ENCODE measurements at places on chromosomes 6 and 20.

DNA sequence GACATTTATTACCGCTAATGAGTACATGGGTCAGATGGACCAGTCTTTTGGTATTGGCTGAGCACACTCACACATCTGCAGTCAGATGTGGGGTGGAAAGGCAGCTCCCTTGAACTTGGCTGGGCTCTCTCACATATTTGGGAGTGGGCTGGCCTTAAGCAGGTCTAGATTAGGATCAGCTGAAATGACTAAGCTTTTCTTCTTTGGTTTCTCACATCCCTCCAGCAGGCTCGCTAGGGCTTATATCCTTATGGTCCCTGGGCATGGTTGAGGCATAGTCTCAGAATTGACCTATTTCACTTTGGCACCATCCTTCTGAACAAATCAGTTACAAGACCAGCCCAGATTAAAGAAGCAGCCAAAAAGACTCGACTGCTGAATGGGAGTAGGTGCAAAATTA is 14.4 kb upstream of the PLCB1 start:
- no peak for DNase-seq

DNA sequence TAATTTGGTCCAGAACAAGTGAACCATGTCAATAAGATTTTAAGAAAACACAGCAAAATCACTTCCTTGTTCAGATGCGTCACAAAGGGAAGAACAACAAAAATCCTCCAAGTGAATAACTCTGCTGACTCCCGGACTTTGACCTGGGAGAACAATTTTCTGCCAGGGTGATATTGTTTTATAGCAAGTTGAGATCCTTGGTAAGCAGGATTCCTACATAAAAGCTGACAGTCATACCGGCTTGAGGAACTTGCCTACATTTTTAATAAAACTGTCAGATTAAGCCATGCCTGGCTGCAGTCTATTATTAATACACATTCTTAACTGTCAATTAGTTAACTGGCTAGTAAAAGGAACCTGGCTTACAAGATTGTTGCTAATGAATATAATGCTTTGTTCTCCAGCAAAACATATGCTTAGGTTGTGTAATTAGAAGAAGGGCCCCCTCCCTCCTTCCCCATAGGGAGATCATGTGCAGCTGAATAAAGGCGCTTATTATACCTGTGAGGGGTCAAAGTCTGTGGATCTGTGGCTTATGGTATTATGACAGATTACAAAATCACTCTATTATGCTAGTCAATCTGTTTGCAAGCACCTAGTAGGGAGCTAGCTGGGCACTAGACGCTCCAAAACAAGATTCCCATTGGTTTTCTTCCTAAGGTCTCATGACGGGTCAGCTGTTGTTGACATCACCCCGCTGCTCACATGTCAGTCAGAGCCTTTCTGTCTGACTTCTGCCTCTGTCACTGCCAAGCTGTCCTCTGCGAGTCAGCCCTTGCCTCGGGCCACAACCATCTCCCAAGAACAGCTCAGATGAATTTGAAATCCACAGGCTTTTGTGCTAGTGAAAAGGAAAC is 44.6 kb upstream of the SEC63 start:
- DNase-seq, result no peak

DNA sequence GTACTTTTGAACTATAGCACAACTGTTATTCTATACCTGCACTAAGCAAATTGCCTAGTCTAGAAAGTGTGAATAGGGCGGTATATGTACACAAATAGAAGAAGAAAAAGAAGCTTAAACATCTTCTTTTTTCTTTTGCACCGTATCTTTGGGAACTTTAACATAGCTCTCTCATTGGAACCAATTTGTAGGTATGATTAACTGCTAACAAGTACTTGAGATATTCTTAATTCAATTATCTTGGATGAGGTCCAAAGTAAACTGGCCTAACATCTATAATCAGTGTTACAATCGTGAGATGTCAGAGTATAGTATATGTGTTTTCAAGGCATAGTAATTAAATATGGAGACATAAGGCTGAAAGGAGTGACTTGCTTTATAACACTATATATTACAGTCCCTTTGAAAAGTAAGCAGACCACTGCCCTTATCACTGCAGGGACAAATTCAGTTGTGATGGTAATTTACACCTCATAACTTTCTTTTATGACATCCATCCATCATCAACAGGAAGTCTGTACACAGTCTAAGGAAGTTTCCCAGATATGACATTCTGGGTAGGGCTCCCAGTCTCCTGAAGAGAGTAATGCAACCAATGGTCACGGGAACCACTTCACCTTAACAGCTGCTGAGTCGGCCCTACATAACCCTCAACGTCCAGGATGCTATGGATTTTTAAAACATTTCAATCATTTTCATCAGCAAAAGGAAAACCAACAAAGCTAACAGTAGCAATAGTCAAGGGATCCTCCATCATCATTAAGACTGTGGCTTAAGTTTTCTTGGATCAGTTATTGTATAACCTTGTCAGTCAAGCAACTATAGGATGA is 37.6 kb downstream of the NKAIN2 start:
- no peak for DNase-seq

GRCh38 chr6:138406443-138406842 is 2.4 kb downstream of the HEBP2 start:
- DNase-seq, result no peak

DNA sequence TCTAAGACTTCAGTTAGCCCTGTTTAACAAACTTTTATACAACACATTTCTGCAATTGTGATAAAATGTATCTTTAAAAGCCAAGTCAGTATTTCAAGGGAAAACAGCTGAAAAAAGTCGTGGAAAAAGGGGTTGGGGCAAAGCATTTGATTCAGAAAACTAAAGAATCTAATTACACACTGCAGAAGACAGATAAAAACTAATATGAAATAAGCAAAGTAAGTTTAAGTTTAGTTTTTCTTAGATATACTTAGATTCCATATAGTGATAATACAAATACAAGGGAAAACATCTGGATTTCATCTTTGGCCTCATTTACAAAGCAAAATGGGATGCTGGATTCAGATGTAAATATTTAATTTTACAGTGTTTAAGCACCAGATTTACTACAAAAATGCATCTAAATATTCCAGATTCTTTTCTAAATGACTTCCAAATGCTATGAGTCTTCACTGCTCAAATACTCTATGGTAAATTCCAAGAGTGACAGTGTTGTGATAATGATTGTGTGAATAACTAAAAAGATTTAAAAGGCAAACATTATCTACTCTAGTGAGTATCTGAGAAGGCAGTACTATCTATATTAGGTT is 1.5 kb upstream of the ADNP start:
- no peak for DNase-seq

Data from stimulated activated CD8-positive, alpha-beta memory T cell treated with anti-CD3 and anti-CD28 coated beads, Interleukin-2, amount 100 ng/mL, for 48 hours (primary cell).